ENCODE measurements at places on chromosomes 5 and 9.
A peak's percentile ranks its signal among the peaks of the same experiment; 100 is the strongest.

DNA sequence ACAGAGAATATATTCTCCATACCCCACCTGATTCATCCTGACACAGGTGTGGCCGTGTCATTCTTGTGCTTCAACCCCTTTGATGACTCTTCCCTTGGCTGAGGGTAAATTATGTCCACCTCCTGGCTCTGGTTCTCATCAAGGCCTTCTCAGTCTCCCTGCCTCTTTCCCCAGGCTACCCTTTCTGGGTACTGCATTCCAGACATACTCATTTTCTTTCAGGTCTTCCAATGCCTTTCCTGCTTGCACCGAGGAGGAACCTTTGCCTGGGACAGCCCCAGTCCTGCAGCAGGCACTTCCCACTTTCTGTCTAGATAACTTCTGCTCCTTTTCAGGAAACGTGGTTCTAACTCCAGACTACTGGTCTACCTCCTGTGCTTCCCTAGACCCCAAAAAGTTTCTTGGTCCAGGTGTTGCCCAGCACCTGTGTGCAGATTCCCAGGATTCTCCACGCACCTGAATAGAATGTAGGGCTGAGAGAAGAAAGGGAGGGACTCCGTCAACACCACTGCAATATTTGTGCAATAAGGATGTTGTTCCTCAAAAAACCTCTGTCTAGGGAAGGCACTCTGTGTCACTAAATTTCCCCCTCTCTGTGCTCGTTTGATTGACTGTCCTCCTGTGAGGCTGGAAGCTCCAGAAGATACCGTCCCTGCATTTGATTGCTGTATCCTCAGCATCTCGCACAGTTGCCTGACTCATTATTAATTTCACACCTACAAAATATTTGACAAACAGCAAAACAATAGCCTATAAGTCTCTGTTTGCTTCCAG, 255.4 kb upstream of the NFIL3 start:
- no peak for DNase-seq

DNA sequence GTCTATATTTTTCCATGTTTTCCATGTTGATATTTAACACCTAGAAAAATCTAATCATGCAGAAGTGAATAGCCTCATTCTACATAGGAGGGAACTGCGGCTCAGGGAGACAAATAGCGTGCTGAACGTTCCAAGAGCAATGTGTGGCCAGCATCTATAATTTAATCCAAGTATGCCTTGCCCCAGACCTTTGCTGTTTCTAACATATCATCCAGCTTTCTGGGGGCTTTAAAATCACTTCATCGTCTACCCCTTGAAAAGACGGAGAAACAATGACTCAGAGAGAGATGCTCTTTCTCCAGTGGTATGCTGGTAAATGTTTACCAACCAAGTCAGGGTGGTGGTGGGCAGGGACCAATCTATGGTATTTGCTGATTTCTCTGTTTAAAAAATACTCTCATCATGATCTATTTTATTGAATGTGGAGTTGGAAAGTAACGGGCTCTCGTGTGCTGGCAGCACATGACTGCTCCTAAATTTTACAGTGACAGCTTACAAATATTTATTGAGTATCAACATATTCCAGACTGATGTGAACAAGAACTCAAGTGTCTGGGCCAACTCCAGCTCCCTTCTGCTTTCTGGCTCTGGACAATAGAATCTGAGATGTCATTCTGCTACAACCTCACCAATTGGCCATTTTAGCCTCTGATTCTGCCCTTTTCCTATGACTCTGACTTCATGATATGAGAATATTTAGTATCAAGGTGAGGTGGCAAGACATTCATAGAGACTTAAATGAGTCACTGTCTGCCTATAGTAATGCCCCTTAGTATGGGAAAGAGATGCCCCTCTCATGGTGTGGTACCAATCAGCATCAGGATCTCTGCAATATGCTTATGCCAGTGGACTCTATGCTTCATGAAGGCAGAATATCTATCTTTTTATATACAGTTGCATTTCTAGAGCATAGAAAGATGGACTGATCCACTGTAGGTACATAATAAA, 407.4 kb upstream of the TNC start:
- DNase-seq, result no peak

GRCh38 chr9:123834218-123834888, 95.6 kb downstream of the DENND1A start:
- no peak for DNase-seq

DNA sequence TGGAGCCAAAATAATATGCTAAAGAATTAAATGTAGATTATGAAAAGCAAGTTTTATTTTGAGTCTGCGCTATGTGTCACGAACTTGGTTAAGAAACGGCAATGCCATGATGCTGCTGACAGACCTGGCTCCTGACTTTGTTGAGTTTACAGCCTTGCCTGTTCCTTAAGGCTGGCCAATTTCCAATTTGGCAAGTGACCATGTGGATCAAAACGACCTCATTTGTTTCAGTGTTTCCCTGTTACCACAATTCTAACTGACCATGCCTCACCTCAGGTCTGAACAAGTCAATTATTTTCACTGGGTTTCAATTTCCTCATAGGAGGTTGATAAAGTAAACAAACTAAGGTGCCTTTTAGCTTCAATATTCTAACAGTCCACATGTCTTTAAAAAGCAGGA, 461.4 kb downstream of the ZNF608 start:
- no peak for DNase-seq

DNA sequence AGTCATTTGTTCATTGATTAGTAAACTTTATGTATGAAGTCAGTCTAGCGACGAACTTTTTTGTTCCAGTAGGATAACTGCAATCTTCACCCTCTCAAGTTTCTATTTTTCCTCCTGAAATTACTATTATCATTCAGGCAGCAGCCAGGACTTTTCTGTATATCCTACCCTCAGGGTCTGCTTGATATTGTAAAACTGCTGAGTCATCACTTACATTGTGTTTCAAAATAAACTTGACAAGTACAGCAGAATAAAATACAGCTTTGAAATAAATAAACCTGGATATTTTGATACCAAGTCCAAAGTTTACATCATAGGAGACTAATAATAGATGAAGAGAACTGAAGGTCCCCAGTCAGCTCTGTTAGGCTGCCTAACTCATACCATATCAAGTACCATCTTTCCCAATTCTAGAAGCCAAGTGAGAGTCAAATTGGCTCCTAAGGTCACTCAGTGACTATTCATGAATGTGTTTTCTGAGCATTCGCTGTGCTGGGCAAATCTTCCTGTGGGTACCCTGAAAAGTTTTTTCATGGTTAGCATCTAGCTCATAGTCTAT, 234.6 kb downstream of the PARP8 start:
- no peak for DNase-seq

GRCh38 chr9:110338143-110338542, 480 bp upstream of the TXNDC8 start:
- no peak for DNase-seq

- DNase-seq, result no peak
These were observed 6.4 kb downstream of the MAST4 start for GRCh38 chr5:66602621-66603020.

DNA sequence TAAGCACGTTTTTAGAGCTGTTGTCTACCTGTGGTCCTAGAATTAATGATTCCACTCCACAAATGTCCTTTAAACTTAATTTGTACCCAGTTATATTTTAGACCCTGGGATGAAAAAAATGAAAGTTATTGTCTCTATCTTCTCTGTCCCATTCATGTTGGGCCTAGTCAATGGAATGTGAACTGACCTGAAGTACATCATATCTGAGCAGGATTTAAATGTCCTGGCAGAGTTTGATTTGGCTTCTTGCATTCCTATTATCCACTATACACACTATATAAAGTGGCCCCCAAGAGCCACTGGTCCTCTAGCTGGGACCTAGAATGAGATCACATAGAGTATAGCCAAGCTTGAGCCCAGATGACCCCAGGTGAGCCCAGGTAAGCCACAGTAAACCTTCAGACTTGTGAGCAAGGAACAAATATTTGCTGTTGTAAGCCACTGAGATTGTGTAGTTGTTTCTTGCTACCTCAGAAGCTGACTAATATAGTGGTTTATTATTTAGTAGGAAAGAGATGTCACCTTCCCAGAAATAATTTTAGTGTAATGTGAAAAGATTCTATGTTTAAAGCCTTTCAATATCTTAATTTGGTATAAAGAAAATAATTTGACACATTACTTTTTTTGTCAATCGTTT, 37.1 kb upstream of the C6 start:
- DNase-seq, result no peak

DNA sequence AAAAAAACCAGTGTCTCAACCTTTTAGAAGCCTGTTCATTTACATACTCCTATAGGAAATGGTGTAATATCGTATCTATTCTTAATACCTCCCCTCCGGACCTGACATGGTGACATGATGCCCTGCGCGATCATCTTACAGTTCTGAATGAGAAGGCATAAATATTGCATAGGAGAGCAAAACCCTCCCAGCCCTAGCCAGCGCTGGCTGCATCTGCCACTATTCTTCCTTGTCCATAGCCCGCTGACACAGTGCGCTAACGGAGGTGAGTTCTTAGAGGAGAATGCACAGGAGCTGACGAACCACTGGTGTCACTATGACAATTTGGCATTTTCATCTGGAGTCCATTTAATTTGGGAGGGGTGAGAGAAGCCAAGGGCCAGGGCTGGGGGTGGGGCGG, 290.1 kb downstream of the EFNA5 start:
- no peak for DNase-seq

GRCh38 chr5:124206540-124206939, 539.9 kb downstream of the ZNF608 start:
- no peak for DNase-seq

- no peak for DNase-seq
These were observed 101.3 kb upstream of the LARP1 start for GRCh38 chr5:154653764-154654485.

- DNase-seq, result no peak
These were observed 121.7 kb upstream of the FAM120A start for GRCh38 chr9:93329629-93330280.

GRCh38 chr5:77761606-77762005, 14.5 kb downstream of the TBCA start:
- no peak for DNase-seq

- peak; percentile 67 for DNase-seq
These were observed 7.1 kb downstream of the NEK6 start for GRCh38 chr9:124264823-124265233.

GRCh38 chr9:120913647-120914264, 12.8 kb downstream of the TRAF1 start:
- DNase-seq, result no peak

DNA sequence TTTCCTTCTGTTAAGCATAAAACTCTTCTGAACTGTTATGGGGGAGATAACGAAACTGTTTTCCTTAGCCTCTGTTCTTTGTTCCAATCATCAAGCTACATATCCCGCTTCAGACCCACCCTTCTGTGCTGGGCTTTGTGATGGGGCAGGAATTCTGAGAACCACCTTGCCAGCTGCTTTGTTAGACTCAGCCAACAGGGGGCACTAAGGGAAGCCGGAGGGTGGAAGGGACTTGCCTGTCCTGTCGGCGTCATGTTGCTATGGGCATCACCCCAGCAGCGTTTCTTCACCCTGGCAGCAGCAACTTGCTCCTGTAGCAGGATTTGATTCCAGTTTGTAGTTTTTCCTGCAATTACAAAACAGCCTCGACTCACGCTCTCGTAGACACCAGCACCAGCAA, 169.1 kb downstream of the CAAP1 start:
- no peak for DNase-seq

DNA sequence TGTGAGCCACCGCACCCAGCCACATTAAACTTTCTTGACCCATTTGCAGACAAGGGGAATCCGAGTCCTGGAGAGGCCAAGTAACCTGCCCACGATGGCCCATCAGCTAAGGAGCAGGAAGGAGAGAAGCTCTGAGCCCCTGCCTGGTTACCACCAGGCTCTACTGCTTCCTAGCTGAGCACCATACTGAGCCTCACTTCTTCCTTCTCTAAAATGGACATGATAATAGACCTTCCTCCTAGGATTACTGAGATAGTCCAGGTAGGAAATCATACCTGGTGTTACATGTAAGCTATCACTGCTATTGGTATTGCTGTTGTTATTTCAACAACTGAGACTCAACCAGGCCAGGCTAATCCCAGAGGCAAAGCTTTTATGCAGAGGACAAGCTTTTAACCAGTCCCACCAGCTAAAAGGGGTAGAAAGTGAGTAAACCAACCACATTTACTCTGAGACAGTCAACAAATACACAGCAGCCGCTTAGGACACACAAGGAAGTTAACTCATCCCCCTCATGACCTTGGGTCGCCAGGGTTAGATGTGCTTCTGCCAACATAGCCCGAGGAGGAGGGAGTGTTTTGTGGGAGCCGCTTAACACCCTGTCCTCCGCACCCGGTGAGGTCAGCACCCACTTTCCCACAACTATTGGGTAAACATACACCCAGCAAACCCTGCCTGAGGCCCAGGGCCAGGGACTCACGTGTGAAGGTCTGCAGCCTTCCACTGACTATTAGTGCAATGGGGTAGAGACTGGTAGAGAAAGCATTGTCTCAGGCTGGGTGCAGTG, 20.6 kb upstream of the PTGES start:
- no peak for DNase-seq

DNA sequence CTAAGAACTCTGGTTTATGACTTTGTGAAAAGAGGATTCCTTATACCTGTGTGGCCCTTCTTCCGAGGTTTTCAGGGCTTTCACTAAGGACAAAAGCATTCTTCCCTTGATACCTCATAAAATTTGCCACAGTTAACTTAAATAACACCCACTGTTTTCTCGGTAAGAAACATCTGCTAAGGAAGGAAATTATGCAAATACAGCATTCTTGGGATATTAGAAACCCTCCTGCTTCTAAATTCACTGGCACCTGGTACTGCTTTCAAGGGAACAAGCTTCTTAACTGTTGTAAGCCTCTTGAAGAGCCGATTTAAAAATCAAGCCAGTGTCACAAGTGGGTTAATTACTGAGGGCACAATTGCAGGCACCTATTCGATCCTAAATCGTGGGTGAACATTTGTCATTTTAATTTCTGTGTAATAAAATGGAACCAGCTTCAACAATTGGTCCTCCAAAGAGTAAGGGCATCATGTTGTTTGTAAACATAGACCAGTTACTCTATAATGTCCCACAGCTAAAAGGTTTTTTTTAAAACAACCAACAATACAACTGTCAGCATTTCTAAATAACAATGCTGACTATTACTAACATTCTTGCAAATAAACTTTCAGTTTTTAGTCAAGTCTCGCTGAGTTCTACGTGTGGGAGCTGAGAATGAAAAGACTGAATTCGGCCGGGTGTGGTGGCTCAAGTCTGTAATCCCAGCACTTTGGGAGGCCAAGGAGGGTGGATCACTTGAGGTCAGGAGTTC, 26.6 kb downstream of the AK3 start:
- DNase-seq, result no peak

- DNase-seq, result peak; percentile 44
These were observed 60.8 kb downstream of the CSF2 start for GRCh38 chr5:132134384-132134783.

GRCh38 chr5:34790069-34790468, 48.9 kb upstream of the TTC23L start:
- DNase-seq, result no peak

- DNase-seq, result no peak
These were observed 45.8 kb downstream of the KIAA1958 start for GRCh38 chr9:112532427-112532826.

GRCh38 chr5:175710326-175710725, 52.5 kb downstream of the HRH2 start:
- DNase-seq, result no peak
